ENCODE measurements at places on chromosomes 3 and 15.

DNA sequence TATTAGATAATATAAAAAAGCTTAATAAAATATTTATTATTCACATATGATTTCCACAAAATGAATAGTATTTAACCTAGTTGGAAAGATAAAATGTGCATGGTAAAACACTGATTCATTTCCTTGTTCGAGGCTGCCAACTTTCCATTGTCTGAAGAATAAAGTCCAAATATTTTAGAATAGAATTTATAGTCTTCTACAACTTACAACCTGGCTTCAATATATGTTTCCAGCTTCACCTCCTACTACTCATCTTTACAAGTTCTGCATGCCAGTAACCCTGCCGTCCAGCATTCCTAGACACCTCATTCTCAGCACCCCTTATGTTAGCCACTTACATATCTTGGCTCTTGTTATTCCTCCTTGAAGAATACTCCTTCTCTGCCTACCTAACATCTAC is 244.5 kb downstream of the FGF12 start:
- DNase-seq = no peak

DNA sequence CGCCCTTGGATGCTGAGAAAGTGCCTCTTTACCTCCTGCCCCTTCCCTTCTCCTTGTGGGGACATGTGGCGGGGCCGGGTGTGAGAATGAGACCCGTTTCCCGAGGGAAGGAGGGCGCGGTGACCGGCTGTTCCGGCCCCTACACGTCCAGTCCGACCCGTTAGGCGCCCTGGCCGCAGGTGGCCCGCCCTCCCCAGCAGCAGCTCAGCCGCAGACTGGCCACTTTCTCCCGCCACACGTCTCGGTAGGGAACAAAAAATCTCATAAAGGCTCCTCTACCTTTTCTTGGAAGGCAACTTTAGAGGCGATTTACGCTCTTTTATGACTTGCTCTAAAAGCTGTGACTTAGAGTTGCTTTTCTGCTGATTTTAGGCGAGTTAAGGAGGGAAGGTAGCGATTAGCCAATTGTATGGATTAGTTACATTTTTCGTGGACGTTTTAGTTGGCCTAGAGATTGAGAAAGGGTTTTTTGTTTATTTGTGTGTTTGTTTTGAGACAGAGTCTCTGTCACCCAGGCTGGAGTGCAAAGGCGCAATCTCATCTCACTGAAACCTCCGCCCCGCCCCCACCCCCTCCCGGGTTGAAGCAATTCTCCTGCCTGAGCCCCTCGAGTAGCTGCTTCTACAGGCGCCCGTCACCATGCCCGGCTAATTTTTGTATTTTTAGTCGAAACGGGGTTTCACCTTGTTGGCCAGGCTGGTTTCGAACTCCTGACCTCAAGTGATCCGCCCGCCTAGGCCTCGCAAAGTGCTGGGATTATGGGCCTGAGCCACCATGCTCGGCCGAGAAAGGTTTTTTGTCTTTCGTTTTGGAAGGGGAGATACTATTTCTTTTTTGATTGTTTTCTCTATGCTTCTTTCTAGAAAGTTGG is 8.3 kb upstream of the PGPEP1L start:
- no peak for DNase-seq

DNA sequence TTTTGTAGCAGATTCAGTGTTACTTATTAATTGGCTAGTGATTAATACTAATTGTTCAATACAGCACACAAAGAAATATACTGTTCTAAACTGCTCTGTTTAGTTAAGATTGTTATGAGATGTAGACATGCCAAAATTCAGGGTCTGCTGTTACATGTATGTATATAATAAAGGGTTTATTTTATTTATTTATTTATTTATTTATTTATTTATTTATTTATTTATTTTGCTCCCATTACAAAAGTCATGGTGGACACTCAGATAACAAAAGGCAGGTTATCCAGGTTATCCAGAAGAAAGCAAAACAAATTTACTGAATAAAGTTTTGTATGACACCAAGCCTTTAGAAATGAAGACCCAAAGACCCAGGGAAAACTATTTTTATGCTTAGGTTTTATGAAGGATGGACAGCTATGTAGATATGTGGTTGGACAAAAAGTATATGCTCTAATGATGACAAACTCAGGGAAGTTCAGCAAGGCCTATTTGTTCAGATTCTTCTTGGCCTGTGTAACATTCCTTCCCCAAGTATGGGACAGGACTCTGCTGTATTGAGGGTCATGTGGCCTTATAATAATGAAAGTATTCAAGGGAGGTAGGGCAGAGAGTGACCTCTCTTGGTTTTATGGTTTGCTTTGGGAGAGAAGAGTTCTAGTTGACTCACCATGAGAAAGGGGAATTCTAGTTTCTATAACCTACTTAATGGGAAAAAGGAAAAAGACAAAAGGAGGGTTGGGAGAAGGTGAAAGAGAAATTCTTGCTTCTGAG is 1056.8 kb downstream of the ROBO2 start:
- no peak for DNase-seq

- no peak for DNase-seq
Measured at GRCh38 chr15:28786521-28786920, 61.9 kb downstream of the GOLGA6L7 start.

- DNase-seq = no peak
Measured at GRCh38 chr15:81032355-81032754, 31.6 kb downstream of the TLNRD1 start.

- DNase-seq = no peak
Measured at GRCh38 chr15:91468871-91469580, 369.0 kb downstream of the SV2B start.

DNA sequence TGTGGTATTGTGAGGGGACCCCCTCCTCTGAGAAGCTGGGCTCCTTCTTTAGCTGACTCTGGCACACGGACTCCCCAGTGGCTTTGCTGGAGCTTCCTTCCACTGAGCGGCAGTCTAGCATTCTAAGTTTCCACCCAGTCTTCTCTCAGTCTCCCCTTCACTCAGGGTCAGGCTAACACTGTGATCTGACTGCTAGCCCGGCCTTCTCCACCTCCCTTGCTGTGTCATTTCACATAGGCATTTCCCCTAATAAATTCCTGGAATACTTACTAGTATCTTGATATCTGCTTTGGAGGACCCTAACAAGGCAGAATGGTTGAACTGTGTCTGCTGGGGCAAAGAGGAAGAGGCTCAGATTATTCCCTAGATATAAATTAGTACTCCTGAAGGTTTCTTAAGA is 106.2 kb upstream of the THBS1 start:
- no peak for DNase-seq

DNA sequence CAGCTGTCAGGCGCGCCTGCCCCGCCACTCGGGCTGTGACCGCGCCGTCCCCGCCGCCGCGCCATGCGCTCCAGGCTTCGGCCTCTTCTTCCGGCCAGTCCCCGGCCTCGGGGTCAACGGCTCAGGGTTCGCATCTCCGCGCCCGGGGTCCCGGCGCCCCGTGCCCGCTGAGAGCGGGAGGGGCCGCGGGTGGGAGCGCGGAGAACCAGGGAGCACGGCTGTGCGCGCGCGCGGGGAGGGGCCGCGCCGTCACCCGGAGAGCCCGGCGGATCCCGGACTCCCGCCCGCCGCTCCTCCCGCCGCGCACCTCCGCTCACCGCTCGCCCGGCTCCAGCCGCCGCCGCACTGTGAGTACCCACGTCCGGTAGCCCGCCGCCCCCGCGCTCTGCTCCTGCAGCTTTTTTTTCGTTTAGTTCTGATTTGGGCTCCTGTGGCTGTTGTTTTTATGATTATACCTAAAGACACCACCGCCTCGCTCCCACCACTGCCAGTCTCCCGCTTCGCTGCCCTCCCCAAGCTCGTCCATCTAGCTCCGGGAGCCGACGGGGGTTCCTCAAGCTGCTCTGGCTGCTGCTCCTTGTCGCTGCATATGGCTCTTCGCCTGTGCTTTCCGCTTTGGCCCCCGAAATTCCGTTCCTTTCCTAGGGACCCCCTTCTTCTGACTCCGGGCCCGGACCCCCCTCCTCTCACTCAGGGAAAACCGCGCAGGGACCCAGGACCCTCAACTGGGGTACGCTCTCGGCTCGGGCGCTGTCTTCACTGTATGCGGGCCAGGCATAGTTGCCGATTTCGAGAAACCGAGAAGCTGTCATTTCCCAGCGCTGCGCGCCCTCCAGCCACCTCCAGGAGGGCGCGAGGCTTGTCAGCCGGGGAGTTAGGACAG is 1.8 kb upstream of the SKOR1 start:
- no peak for DNase-seq

DNA sequence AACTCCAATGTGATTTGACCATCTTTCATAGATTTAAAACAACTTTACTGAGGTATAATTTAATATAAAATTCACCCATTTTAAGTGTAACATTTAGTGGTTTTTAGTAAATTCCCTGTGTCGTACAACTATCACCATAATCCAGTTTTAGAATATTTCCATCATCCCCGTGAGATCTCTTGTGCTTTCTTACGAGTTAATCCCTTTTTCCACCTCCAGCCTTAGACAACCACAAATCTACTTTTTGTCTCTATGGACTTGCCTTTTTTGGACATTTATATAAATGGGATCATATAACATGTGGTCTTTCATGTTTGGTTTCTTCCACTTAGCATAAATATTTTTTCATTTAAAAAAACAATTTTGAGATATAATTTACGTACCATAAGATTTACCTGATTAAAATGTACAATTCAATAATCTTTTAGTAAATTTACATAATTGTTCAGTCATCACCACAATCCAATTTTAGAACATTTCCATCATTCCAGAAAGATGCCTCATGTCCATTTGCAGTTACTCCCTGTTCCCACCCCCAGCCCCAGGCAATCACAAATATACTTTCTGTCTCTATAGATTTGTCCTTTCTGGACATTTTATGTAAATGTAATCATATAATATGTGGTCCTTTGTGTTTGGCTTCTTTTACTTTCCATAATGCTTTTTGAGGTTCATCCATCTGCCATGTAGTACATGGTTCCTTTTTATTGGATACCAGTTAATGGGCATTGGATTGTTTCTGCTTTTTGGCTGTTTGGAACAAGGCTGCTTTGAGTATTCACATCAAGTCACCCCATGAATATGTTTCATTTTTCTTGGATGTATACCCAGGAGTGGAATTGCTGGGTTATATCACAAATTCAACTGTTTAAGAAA is 3.1 kb downstream of the OXSR1 start:
- DNase-seq = no peak

- DNase-seq = no peak
Measured at GRCh38 chr3:173876476-173876875, 478.9 kb downstream of the NLGN1 start.

DNA sequence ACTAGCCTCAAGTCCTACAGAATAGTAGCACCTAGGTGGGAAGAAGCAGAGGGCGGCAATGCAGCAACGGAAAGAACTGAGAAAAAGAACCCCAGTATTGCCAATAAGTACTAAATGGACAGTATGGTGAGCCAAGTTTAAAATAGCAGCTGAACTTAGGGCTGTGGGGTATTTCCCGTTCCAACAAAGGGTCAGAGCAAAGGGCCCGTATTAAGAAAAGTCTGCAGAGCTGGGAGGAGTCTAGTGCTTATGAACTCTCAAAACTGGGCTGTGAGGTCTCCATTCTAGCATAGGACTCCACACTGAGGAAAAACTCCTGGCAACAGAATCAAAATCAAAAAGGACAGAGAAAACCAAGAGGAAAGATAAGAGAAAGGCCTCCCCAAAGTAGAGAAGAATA is 250.7 kb downstream of the FOXP1 start:
- DNase-seq = no peak

GRCh38 chr15:55552926-55553325 is 35.2 kb downstream of the PYGO1 start:
- DNase-seq = no peak

DNA sequence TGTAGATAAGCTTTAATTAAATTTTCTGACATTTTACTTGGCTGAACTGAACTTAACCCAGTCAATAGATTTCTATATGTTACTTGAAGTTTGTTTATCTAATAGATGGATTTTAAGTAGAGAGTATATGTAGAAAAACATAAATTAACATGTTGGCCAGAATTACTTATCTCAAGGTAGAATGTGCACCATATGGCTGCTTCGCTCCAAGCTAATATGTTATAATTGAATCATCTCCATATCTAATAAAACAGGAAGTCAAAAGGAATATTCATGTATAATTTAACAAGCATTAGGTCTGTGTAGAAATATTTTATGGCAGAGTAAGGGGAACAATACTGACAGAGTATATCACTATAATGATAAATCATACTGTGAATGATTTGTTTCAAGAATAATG is 650.7 kb upstream of the ALCAM start:
- no peak for DNase-seq

DNA sequence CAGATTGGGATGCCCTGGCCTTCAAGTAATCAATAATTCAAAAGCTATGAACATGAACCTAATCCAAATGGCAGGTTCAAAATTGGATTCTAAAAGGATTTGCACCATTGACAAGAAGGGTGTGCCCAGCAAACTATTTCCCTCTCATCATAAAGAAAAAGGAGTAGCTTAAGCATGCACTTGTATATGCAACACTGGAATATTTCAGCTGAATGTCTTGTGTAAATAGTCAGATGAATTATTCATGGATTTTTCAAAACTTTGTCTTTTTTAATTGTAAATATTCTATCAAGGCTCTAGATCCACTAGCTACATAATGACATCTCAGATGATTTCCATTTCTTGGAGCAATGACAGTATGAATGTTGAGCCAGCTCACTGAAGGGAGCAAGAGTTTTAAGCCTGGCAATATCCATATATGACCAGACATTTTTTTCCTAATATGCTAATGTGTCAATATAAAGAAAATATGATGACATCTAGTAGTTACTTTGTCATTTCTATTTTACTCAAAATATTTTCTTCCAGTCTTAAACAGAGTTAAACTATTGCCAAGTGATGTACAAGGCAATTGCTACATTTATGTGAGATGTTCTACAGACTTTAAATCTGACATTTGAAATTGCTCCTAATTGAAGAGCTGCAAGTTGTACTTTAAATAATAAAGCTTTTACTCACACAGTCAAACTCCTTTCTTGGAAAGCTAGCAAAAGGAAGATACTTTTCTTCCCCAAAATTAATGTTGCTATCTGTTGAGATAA is 230.5 kb upstream of the AGTR1 start:
- no peak for DNase-seq

GRCh38 chr3:188431040-188431439 is 277.1 kb downstream of the LPP start:
- DNase-seq = no peak

GRCh38 chr3:38713121-38713520 is 63.6 kb upstream of the SCN5A start:
- no peak for DNase-seq

DNA sequence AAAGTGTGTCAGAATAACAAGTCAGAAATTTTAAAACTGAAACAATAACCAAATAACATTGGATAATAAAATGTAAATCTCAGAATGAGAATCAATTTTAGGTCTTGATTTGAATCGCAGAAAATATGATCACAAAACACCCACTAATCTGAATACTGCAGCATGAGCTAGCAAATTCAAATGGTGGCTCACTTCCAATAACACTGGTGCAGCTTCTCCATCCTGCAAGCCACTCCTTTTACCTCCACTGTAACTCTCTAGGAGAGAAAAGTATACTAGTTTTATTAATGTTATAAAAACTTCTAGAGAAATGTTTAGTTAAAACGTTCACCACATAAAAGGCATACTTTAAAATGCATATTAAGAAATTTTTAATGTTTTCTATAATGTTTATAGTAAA is 30.4 kb downstream of the UBE3A start:
- no peak for DNase-seq

GRCh38 chr3:149181182-149181581 is 40.4 kb downstream of the CP start:
- DNase-seq = no peak

GRCh38 chr3:52233968-52234367 is 5.0 kb downstream of the TWF2 start:
- no peak for DNase-seq

- DNase-seq = no peak
Measured at GRCh38 chr3:81726735-81727134, 34.7 kb downstream of the GBE1 start.

Measured in SK-N-MC (cell line).